ENCODE measurements at places on chromosomes 3 and 15.

DNA sequence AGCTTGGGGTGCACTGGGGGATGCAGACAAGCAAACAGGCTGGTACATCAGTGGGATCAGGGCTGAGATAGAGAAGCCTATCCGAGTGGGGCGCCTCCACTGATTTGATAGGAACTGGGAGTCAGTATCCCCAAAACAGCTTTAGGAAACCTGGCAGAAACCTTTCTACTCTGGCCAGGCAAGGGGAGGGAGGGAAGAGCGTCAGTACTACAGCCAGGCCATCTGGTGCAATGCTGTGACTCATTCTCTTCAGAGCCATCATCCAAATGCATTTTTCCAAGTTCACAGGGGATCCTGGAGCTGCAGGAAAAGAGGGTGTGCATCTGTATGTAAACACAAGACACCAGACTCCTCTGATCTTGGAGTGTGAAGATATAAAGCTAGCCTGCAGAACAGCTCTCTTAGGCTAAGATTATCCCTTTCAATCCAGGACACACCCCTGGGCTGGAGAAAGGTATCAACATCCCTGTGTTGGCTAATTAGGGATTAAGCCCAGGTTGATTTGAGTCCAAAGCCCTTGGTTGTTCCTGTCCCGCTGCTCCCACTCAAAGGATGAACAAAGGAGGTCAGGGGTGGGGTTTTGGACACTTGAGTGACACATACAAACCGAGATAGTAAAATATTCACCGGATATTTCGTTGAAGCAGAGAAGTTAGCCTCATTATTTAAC is 9.3 kb downstream of the GALNT15 start:
- DNase-seq: no peak

- DNase-seq: no peak
Observed at GRCh38 chr3:128311441-128311844, 155.2 kb downstream of the DNAJB8 start.

- DNase-seq: no peak
Observed at GRCh38 chr3:99644746-99645145, 6.4 kb downstream of the COL8A1 start.

GRCh38 chr3:175593331-175593730 is 734.2 kb downstream of the NAALADL2 start:
- DNase-seq: no peak
